GM12892 (cell line): ENCODE measurements at places on chromosomes 16 and 17.

GRCh38 chr16:87229230-87230188 is 87.7 kb downstream of the C16orf95 start:
- no peak for DNase-seq

- DNase-seq: no peak
Observed at GRCh38 chr17:71422968-71423367, 697.9 kb upstream of the SOX9 start.

DNA sequence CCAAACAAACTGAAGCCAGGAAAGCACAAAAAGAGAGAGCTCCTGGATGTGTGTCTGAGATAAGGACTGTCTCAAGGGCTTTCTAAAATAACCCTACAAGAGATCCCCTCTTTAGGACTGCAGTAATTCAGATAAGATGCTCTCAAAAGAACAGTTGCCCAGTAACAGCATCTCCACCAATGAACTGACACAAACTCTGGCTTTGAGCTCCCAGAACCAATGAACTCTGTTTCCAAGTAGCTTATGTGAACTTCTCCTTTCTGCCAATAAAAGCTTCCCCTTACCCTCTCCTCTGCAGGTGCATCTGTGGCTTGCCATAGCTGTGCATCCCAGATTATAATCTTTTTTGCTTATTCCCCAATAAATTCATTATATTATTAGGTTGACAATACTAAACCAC is 421.5 kb downstream of the SLC39A11 start:
- no peak for DNase-seq

GRCh38 chr17:74832421-74832820 is 27.3 kb downstream of the GRIN2C start:
- no peak for DNase-seq
